ENCODE measurements at places on chromosomes 13 and 19. TPM values are rescaled to one million over a fixed set of nuclear protein-coding genes. Genes with fewer than 3 reads are reported as not detected.

BCL3 gene
- total RNA-seq, result 229 TPM

LILRA6 gene
- total RNA-seq, result 33.8 TPM

SPINT2 gene
- 57.2 TPM for total RNA-seq

TJP3 gene
- total RNA-seq, result 5.6 TPM

KLC3 gene
- total RNA-seq, result not detected

ZNF878 gene
- total RNA-seq, result not detected

PRRG2 gene
- total RNA-seq, result 1.1 TPM

MAST1 gene
- total RNA-seq, result 0.32 TPM

IGFL4 gene
- not detected for total RNA-seq

ZNF284 gene
- 3.2 TPM for total RNA-seq

IRF3 gene
- 133 TPM for total RNA-seq

CEACAM6 gene
- total RNA-seq, result 9.9 TPM

TLE6 gene
- total RNA-seq, result 0.60 TPM

LYPD5 gene
- total RNA-seq, result 7.3 TPM

TPP2 gene
- total RNA-seq, result 58.2 TPM

KANK2 gene
- 83.4 TPM for total RNA-seq

ZGLP1 gene
- total RNA-seq, result 3.2 TPM

C19orf85 gene
- total RNA-seq, result not detected

CLASRP gene
- 128 TPM for total RNA-seq

ATXN8OS gene
- total RNA-seq, result not detected

HSD17B14 gene
- total RNA-seq, result 8.1 TPM

TRPC4 gene
- 0.16 TPM for total RNA-seq

SERP2 gene
- total RNA-seq, result not detected

NLRP11 gene
- total RNA-seq, result not detected

DMWD gene
- total RNA-seq, result 56.3 TPM

LGALS14 gene
- not detected for total RNA-seq

ATP1A3 gene
- 2.2 TPM for total RNA-seq

CEACAM21 gene
- 22.4 TPM for total RNA-seq

LILRB5 gene
- total RNA-seq, result 97.6 TPM

WDR88 gene
- total RNA-seq, result not detected

THSD8 gene
- total RNA-seq, result not detected

PCP2 gene
- total RNA-seq, result 1.5 TPM

CYP4F11 gene
- not detected for total RNA-seq

All from spleen (tissue), 13 donors.